Femur (tissue), 1 donor: ENCODE measurements at places on chromosomes 13 and 19.

- no peak for DNase-seq
These were observed 71.4 kb downstream of the LRCH1 start for GRCh38 chr13:46624353-46624752.

GRCh38 chr13:77872995-77873394 is 45.6 kb downstream of the EDNRB start:
- DNase-seq: no peak

DNA sequence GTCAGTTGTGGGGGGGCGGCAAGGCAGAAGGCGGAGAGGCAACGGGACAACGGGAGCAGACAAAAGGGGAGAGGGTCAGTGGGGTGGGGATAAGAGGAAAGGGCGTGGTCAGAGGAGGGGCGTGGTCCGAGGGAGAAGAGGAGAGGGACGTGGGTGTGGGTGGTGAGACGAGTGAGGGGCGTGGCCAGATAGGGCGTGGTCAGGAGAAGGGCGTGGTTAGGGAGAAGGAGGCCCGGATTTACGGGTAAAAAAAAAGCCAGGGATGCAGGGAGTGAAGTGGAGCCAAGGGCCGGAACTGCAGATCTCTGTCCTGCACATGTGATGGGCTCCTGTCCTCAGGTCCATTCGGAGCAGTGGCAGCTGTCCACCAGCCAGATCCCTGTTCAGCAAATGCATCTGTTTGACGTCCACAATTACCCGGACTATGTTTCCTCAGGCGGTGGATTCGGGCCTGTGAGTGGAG is 21.5 kb downstream of the CPT1C start:
- no peak for DNase-seq

GRCh38 chr19:3945838-3946237 is 13.0 kb downstream of the NMRK2 start:
- no peak for DNase-seq

DNA sequence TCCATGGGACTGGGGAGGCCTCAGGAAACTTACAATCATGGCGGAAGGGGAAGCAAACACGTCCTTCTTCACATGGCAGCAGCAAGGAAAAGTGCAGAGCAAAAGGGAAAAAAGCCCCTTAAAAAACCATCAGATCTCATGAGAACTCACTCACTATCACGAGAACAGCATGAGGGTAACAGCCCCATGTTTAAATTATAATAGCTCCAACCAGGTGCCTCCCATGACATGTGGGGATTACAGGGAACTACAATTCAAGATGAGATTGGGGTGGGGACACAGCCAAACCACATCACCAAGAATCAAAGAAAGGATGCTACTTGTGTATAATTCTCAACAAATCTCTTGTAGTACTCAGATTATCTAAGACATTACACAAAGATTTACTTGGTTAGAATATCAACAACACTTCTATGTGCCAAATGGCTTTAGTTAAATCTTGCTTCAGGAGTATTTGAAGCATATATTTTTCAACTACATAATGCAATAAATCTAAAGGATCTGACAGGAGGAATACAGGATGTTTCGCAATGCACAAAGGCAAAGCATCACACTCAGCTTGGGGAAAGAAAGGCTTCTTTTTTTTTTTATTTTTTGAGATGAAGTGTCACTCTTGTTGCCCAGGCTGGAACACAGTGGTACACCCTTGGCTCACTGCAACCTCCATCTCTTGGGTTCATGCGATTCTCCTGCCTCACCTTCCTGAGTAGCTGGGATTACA is 180.0 kb downstream of the LHFPL6 start:
- DNase-seq: no peak

DNA sequence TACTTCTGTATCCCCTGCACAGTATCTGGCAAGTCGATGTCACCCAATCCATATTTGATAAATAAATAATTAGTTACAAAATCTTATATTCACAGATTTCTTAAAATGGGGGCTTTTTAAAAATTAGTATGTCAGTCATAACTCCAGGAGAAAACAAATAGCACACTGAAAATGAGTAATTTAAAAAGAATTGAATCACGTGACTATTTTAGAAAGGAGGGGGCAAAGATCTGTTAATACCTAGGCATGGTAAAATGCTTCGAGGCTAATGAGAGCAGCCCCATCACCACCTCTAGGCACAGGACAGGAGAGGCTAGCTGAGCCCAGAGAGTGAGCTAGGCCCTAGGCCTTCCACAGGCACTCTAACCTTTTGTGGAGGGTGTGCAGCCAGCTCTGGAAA is 94.7 kb downstream of the FREM2 start:
- no peak for DNase-seq

GRCh38 chr19:55491546-55492360 is 3.5 kb downstream of the SSC5D start:
- DNase-seq: no peak

DNA sequence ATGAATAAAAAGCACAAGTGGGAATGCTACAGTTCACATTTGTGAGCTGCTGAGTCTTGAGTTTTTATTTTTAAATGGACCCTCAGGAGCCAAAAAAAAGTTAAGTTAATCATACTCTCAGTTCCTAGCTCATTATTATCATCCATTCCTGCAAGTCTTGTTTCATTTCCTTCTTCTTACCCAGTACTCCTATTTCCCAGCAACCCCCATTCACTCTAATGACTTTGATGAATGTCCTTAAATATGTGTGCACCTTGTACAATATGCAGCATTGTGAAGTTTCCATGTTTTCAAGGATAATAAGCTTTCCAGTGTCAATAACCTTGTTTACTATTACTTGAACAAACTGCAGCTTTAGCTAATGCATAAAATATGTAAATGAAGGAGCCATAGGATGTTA is 366.2 kb downstream of the DCT start:
- no peak for DNase-seq

DNA sequence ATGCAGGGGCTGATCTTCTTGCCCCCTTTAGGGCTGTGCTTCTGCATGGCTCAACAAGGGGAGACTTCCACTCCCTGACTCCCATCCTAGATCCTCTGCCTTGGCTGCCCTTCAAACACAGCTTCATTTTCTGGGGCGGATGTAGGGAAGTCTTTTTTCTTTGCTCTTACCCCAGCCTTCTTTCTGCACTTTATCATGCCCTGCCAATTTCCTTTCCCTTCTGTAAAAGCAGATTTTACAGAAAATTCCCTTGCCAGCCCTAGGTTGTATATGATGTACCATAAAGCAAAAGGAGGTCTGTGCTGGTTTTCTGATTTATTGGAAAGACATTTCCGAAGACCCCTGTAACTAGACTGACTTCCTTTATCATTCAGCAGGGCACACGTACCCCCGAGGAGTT is 283.4 kb downstream of the SHISA2 start:
- DNase-seq: no peak

DNA sequence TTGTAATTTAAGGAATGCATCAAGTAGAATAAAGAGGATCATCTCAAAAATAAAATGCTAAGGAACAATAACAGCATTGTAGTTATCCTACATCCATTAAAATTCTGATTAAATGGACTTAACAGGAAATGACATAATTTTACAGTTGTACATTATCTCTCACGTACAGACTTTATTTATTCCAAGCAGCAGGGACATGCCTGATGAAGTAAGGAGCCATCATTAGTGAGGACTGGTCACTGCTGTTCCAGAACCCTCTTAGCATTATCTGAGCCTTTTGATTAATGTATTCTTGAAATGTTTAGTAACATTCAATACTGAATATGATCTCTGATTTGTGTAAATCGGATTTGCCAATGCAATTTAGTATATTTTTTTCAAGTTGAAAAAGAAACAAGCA is 516.1 kb downstream of the DACH1 start:
- DNase-seq: no peak

DNA sequence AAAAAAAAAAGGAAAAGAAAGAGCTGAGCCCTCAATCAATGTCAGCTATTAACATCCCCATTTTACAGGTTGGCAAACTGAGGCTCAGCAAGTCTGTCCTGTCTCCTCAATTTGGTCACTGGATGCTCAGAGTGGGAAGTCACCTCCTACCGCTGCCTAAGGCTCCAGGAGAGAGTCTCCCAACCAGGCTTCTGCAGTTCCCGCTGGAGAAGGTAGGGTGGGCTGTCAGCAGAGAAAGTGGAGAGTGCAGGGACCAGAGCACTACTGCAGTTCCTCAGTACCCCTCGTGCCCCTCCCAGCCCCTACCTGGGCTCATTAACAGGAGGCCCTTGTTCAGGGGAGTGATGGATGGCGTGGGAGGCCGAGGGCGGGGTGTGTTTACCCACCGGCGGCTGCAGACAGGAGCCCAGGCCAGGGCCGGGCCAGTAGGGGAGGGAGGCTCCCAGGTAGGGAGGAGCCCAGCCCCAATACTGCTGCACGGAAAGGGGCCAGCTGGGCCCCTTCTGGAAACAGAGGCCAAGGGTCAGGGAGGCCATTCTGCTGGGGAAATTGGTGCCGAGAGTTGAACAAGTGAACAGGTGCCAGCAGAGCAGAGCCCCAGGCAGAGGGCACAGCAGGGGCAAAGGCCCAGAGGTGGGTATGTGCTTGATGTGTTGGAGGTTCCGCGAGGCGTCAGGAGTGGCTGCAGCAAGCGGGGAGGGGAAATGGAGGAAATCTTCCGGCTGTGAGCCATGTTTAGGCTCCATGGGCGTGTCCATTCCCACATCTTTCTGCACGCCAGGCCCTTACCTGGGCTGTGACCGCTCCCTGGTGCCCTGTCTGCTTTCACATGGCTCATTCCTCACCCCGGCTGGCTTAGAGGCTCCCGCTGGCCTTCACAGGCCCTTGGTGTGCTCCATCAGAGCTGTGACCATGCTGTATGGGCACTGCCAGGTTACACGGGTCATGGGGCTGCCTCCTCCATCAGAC is 7.6 kb upstream of the COMP start:
- DNase-seq: no peak

DNA sequence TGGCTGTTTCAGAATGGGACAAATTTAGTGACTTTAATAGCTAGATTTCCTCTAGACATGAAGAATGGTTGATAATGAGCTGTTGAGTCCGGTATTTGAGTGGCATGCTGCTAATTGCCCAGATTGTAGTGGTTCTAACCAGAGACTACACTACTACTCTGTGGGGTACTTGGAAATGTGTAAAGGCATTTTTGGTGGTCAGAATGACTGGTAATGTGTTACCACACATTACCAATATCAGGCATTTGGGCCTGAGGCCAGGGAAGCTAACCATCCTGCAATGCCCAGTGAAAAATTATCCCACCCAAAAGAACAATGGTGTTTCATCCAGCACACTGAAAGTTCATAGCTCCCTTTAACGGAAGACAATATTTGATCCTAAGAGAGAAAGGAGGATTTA is 17.5 kb upstream of the N4BP2L1 start:
- no peak for DNase-seq

DNA sequence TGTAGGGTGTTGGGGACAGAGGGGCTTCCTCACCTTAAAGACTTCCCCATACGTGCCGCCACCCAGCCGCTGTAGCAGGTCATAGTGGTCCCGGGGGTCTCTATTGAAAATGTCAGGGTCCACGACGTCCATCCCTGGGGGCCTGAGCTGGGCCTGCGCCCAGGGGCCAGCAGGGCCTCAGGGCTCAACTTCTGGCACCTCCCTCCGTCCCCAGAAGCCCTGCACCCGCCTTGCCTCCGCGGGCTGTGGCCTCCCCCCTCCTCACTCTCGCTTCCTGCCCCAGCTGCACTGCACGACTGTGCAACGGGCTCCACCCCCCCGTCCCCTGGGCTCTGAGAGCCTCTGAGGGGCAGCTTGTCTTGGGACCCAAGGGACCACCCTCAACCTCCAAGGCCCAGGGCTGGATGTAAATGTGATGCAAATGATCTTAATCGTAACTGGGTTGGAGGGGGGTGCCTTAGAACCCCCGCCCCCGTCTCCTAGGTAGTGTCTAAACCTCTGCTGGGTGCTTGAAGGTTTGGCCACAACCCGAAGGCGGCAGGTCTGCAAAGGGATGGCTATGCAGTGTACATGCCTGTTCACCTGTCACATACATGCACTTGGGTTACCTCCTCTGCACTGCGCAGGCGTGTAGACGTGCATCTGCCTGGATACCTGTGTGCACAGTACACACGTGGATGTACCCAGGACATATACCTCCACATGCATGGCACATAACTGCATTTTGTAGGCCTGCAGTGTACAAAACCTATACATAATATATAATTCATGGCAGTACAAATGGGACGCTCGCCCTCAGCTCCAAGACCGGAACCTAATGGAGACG is at the start of gene MAP4K1:
TSS of gene MAP4K1 (minus strand) at position 190 of the 826 bp plus-strand sequence. CDS start at position 132, 58 bp downstream.
- DNase-seq: peak; percentile 56

- DNase-seq: no peak
These were observed 95.2 kb downstream of the LRCH1 start for GRCh38 chr13:46648166-46648607.

DNA sequence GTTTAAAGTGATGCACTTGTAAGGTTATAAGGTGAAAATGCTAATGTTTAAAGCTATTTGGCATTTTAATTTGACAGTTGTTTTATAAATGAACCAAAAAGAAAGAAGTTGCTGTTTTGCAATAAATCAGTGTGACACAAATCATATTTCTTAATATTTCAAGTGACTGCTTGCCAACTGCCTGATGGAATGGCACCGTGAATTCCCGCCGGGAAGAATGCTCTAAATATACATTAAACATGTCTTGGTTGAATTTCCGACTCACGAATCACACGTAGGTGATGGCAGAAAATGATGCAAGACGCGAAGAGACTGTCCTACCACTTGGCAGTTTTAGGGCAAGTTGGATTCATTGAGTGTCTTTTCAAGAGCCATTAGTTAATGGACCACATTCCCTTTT is 3.1 kb upstream of the GJB2 start:
- no peak for DNase-seq

DNA sequence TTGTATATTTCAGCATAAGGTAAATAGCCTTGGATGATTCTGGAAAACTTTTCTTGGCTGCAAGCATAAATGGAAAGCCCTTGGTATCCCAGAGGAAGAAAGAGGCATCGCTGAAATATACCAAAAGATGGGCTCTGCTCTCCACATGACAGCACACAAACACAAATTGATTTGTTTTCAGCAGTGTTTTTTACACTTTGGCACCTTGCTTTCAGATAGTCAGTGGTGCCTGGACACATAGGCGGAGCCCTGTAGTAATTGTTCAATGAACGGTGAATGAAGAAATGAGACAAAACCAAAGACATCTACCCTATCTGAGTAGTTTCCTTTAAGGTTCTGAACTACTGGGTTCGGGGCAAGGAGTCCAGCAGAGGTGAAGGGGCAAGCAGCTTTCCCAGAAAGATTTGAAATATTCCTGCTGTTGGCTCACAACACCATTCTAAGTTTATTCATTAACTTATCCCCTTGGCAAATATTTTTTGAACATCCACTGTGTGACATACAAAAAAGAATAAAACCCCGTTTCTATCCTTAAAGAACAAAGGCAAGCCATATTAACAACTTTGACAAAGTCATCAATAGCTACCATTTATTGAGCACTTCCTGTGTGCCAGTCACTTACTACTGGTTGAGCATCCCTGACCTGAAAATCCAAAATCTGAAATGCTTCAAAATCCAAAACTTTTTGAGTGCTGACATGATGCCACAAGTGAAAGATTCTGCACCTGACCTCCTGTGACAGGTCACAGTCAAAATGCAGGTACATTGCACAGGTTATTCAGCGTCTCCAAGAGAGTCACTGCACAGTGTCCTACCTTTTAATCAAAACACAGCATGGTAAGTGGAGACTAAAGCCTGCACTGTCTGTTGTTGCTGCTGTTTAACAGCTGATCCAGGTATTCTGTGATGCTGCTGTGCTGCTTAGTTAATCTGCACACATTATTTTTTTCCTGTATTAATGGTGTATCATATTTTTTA is 238.1 kb downstream of the DCLK1 start:
- DNase-seq: no peak
